Upper lobe of left lung (tissue), 6 donors: ENCODE measurements at places on chromosomes 12 and 14. TPM values are rescaled to one million over a fixed set of nuclear protein-coding genes. Genes with fewer than 3 reads are reported as not detected.

- DNase-seq, result no peak
Observed at GRCh38 chr12:43776498-43776897, 17.7 kb downstream of the IRAK4 start.

FMNL3 gene
- 44.0 TPM for total RNA-seq

DNA sequence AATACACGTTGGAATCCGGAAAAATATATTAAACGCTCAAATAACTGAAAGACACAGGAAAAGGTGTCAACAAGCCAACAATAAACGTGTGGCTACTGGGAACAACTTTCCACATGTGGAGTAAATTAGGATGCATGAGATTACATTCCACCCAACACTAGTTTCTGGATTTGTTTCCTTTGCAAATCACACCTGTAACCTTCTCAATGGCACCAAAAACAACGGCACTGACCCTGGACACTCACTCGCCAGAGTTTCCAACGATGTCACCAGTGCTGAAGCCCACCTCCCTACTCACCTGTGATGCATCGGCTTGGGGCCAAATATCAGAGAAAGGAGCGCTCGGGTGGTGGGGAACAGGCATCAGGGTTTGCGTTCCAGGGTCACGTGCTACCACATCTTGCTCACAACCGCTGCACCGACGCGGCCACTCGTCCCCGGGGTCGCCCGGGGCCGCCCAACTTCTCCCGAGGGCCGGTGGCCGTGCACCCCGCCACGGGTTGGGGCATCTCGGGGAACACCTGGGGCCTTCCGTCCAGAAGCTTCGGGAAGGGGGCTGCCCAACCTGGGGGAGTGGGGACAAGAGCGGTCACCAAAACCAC lies 629 bp downstream of the PRDM4 start:
- peak; percentile 39 for DNase-seq

GUCY2C gene
- total RNA-seq, result not detected

POTEG gene
- total RNA-seq, result not detected

SLC16A7 gene
- 31.8 TPM for total RNA-seq

DNA sequence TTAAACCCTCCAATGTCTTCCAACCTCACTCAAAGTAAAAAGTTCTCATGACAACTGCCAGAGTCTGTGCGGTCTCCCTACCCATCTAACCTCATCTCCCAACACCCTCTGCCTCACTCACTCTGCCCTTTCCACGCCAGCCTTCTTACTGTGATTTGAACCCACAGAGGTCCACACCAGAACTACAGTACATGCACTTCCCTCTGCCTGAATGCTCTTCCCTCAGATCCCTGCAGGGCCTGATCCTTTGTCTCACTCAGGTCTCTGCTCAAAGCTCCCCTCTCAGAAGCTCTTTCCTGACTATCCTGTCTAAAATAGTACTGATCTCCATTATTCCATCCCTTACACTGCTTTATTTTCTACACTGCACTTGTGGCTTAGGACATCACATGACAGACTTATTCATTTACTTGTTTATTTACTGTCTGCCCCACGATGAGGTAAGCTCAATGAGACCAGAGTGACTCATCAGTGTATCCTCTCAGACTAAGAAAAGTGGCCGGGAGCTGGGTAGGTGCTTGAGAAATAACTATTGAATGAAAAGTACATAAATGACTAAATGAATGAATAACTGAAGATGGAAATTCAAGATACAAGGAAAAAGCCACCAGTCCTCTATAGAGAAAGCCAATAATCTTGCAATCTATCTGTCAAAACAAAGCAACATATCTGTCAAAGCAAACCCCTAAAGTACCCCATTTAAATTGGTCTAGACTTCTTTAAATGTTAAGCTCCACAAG lies 17.1 kb downstream of the POMT2 start:
- DNase-seq, result peak; percentile 59

DNA sequence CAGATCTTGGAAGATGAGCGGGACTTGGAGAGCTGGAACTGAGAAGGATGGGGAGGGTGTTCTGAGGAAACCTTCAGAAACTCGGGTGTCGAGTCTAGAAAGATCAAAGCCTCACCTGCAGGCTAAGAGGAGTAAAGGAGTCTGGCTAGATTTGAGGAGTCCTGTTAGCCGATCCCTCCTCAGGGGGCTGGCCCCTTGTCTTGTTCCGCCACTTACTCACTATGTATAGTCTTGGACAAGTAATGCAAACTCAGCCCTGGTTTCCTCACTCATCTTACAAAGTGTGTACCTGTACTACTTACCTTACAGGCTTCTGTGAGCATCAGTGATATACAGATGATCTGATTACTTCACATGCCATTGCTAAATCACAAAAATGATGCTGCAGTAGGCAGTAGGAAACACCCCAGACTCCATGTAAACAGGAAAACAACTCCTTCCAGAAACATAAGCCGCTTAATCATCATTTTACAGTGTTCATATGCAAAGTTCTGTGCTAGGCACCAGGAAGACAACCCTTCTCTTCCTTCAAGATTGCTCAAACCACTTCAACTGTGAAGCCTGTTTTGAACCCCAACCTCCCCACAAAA lies 2.0 kb upstream of the SPTLC2 start:
- DNase-seq, result no peak

GRCh38 chr14:75928690-75929181 lies 53.1 kb downstream of the TGFB3 start:
- no peak for DNase-seq
